ENCODE measurements at places on chromosomes 11 and 22.

DNA sequence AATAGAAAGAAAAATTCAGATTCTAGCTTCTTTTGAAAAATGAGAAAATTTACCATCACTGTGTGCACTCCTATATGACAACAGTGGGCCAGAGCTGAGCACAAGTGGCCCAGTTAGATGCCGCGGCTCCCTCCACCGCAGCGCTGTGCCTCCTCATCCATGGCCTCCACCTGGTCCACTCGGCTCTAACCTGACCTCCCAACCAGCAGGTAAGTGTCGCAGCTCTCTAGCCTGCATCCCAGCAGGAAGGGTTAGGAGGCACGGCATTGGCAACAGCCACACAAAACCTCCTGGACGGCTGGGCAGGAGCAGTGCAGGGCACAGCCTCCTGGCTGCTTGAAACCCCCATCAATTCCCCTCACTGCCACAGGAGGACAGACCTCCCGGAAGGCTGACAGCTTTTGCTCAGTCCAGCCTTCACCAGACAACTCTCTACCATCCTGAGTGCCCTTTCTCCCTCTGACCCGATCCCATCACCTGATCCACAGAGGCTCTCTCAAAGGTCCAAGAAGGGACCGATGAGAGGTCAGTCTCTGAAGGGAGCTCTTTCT is 76.1 kb downstream of the RPL27A start:
- no peak for DNase-seq

DNA sequence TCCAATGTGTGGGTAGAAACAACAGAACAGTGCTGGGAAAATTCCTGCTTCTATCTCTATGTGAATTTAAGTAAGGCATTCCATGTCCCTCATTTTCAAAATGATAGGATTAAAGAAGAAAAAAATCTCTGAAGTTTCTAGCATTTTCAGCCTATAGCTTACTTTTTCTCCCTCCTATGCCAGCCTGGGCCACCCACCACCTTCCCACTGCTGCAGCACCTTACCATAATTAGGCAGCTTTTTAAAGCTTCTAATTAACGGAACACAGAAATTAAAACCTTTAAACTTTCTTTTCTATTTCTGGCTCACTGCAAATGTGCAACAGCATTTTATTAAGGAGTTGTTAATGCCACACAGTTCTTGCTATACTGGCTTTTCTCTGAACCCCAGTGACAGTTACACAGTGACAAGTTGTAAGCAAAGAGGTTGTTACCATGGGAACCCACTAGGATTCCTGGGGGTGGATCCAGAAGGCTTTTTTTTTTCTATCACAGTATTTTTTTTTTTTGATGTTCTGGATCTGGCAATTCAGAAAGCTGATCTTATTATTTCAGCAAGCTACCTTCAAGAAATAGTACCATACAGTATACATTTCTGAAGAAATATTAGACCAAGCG is 20.2 kb downstream of the CELF1 start:
- no peak for DNase-seq

- DNase-seq: no peak
Observed at GRCh38 chr11:66670816-66671215, 6.9 kb downstream of the RBM4B start.

DNA sequence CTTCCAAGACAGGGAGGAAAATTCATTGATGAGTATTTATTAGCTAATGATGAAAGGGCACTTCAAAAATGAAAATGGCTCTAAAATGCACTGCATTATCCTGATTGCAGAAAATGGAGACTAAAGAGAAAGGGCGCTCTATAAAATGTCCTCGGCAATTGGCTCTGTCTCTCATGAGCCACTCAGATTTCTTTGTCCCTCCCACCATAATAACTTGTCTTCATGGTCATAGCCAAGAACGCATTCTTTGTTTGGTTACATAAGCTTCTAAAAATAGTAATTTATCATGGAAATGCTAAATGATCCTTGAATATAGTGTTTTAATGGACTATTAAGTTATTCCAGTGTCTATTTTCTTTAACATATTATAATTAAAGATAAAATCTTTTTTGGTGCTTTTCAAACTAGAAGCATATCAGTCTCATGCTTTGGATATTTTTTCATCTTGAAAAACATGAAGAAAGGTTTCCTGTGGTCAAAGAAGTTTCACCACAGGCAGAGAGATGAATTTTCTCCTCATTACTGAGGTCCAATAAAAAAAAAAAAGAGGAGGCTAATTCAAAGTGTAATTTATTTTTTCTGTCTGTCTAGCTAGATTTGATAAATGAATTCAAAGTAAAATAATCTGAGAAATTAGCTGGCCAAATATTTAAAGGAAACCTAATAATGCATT is 238.1 kb upstream of the BLID start:
- DNase-seq: no peak

DNA sequence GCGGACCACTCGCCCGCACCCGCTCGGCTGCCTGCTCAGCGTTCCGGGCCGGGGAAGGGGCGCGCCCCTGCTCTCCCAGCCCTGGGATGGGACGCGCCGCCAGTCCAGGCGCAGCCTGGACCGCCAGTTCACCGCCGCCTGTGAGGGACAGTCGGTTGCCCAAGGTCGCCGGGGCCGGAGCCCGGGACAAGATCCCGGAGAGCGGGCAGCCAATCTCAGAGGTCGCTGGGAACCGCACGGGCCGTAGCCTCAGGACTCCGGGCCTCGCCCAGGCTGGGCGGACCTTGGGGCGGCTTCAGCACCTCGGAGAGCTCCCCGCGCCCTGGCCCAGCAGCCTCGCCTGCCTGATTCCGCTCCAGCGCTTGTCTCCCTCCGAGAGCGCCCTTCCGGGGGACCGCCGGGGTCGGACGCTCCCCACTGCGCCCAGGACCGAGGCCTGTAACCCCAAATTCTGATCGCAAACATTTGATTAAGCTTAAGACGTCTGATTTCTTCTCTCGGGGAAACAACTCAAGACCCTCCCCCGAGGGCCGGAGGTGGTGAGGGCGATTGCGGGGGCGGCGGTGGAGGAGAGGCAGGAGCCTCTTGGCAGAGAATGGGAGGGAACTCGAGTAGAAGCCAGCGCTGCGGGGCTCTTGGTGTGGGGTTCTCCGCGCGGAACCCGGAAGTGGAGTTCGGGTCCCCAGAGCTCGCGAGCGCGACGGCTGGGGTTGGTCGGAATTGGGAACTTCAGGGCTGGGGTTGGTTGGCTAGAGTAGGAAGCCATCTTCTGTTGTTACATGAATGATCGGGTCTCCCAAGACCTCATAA is 1.1 kb upstream of the CHRM4 start:
- DNase-seq: peak; percentile 72

DNA sequence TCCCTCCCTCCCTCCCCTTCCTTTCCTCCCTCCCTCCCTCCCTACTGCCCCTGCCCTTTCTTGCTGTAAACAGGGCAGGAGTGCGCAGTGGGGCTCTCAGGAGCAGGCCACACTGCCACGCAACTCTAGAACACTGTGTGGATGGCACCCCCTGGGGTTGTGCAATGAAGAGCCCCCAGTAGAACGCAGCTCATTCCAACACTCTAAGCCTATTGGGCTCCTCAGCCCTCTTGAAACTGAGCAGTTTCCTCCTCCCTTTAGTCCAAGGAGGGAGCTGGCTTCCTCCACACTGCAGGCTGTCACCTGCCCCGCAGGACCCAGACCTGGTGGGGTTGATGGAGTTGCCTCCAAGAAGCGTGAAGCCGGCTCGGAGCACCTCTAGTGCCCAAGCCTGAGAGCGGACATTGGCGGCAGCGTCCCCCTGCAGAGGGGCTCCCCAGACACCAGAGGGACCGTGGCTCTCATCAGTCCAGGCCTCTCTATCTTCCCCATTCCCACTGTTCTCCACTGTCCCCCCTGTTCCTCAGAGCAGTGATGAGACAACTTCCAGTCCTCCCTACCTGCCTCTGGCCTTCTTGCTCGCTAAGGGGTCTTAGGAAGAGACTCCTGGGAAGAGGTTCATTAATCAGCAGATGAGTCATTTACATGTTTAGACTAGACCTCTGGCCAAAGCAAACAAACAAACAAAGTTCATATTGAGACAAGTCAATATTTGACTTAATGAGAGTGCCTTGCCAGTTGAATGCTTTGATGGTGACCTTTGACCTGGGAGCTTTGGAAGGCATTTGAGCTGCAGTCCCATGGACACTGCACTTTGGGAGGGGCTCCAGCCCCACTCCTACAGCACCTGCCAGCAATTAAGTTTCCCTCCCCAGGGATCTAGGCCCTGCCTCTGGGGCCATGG is 64.0 kb downstream of the RPUSD4 start:
- no peak for DNase-seq

DNA sequence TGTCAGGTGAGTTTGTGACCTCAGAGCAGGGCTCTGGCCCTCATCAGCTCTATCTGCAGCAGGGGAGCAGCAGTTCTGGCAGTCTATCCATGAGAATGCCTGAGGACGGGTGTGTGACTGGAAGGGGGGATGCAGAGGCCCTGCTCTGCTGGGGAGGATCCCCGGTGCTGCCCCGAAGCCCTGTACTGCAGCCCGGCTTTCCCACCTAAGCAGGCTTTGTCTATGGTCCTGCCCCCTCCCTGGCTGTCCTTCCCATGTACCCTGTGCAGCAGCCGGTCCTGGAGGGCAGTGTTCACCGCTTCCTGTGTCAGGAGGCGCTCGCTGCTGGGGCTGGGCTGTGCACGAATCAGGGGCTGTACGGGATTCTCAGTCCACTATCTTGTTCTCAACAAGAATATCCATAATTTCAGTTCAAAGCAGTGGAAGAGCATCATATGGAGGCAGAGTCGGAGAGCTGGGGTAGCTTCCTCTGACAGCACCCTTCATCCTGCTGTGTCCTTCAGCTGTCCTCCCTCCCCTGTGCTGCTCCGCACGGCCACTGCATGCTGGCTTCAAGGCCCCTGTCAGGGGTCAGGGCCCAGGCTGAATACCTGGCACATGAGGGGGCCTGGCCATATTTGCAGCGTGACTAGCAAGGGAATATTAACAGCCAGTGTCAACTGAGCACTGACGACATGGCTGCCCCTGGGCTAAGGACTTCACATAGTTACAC is 125.2 kb downstream of the CTTN start:
- DNase-seq: no peak

- no peak for DNase-seq
Observed at GRCh38 chr11:79434283-79434682, 6.5 kb downstream of the TENM4 start.

DNA sequence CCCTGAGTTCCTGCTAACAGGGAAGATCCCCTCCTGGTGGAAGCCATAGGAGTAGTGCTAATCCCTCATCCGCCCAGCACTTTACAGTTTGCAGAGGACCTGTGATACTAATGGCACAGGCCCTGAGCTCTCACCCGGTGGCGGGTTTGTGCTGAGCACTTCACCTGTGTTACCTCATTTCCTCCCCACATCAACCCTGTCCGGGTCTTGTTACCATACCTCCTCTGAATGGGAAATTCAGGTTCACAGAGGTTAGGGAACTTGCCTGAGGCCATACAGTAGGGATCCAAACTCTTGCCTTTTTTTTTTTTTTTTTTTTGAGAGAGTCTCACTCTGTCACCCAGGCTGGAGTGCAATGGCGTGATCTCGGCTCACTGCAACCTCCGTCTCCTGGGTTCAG is 25.2 kb downstream of the CAPN1 start:
- no peak for DNase-seq

DNA sequence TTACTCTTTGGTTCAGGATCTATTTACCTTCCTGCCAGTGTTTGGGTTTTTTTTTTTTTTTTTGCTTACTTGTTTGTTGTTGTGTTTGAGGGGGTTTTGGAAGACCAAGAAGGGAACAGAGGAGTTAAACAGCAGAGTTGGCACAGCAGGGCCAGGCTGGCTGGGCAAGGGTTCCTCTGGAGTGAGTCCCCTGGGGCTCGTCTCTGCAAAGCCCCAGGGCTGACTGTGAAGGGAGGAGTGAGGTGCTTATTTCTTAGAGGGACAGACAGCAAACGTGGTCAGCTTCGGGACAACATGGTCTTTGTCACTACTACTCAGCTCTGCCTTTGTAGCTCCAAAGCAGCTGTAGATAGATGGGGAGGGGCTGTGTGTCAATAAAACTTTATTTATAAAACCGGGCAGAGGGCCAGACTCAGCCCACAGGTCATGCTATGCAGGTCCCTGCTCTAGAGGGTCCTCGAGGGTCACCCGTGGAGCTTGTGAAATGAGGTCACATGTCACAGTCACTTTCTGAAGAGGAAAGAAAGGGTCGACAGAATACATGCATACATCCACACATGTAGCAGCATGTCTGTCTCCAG is 1404.7 kb downstream of the BRD1 start:
- no peak for DNase-seq

DNA sequence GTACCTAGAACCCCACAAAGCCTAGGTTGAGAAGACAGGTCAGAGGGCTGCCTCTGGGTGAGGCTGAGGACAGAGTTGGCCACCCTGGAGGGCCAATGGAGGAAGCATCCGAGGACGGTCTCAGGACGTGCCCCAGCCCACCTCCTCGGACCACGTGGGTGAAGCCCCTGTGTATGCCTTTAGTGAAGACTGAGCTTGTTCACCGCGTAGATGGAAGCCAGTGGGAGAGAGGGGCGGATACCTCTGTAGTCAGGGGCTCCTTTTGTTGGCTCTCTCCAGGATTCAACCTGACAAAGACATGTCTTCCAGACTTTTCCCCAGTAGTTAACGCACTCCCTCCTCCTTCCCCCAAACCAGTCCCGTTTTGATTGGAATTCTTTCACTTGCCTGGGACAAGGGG is 110.7 kb downstream of the ZBTB16 start:
- DNase-seq: no peak

GRCh38 chr22:46407748-46408147 is 72.2 kb downstream of the TRMU start:
- DNase-seq: no peak

DNA sequence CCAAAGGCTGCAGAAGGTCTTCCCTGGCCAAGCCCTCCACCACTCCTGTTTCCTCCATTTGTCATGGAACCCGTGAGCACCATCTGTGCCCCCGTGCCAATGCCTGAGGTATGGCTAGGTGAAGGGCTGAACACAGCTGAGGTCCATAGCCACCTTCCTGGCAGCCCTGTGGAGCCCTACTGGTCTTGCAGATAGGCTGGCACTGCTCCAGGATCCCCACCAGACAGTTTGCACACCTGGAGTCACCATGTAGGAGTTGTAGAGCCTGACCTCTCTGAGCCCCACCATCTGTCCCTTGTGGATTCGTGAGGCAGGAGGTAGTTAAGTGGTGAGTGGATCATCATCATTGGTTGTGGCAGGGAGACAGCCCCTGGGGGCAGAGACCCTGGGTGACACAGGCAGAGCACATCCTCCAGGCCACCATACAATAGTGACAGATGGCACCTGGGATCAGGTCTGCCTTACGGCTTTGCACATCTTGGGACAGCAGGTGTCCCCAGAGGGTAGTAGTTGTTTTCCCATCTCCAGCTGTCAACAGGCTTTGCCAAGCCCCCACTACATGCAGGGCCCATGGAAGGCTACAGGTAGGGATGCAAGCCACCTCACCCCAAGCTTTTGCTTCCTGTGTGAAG is 52.5 kb upstream of the SUSD2 start:
- DNase-seq: no peak

- peak; percentile 63 for DNase-seq
Observed at GRCh38 chr11:114058026-114058706, 1.3 kb upstream of the ZBTB16 start.

Data from fibroblast of mammary gland (primary cell).